ENCODE measurements at places on chromosomes 11 and 22.

DNA sequence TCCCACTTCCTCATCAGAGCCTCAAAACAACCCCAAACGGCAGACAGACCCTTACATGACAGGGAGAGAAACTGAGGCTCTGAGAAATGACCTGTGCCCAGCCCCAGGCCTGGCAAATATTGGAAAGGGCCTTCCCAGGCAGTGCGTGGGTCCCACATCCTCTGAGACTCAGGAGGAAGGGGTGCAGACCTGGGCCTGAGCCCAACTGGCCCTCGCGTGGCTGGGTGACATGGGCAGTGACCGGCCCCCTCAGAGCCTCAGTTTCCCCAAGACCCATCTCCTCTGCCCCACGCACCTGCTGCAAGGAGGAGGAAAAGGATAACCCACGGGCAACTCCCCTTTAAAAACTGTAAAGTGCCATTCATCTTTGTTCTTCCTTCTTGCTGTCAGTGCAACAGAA lies 35.6 kb downstream of the ELFN2 start:
- no peak for DNase-seq

DNA sequence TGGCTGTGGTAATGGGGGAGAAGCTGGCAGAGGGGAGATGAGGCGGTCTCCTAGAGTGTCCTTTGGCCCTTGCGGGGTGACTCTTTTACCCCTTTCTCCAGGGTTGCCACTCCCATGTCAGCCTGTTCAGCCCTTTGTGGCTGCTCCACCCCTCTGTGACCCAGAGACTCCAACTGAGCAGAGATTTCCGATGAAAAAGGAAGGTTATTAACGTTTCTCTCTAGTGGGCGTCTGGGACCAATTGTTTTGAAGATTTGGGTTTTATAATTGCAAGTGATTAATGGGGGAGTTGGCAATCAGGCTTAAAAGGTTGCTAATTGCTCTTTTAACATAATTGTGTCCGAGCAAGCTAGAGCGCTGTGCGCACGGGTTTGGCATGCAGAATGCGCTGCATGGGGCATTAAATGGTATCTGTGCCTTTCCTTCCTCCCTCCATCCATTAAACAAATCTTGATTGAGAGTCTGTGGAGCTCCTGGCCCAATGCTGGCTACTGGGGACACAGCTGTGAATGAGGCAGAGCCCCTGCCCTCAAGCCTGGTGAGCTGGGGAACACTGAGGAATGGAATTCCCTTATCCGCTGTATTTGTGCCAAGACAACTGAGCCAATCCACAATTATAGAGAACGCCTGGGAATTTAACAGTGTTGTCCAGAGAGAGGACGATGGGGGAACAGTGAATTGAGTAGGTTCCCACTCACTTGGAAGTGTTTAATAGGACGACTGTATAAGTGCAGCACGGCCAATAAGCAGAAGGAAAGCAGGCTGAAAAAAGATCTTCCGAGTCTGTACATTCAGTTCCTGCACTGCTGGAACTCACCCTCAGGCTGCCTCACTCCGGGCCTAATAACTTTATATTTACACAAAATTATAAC lies 295.9 kb downstream of the MIAT start:
- no peak for DNase-seq

DNA sequence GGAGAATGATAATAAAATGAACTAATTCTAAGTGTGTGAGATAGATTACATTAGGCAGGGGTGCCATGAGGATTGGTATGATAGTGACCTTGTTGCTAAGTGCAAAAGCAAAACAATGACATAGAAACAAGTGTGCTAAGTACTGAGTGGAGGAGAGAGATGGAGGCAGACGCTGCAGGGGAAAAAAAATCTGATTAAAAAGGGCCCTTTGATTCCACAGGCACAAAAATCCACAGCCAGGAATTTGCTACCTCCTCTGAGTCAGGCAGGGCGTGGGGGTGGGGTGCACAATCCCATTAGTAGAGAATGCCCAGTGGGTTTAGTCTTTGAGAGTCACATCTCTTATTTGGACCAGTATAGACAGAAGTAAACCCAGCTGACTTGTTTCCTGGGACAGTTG lies at the start of gene CNTF:
CNTF (plus strand) TSS at position 322 of the 400 bp plus-strand sequence. CDS start 88 bp downstream, outside the sequence.
- no peak for DNase-seq

DNA sequence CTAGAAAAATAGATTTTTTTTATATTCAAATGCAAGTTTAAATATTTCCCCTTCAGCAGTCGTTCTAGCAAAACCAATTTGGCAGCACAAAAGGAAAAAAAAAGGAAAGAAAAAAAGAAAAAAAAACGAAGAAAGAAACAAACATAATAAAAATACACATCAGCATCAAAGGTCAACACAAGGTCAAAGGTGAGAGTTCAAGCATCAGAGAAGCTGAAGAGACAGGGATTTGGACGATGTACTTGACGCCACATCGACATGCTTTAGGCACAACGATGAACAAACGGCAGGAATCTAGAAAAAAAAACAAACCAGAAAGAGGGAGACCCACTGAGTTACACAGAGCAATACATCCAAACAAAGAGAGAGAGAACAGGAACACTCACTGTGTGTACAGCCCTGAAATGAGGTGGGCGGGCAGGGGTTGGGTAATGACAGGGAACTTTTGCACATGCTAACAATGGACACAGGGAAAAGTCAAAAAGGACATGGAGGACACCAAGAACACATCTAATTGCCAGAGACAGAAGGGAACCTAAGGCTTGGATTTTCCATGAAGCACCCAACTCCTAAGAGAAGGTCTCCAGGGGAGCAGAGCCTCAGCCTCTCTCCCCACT lies 19.8 kb upstream of the RAPSN start:
- no peak for DNase-seq

All from bone marrow (tissue), 2 donors.